ENCODE measurements at places on chromosomes 16 and 17. TPM values are rescaled to one million over a fixed set of nuclear protein-coding genes. Genes with fewer than 3 reads are reported as not detected.

DNA sequence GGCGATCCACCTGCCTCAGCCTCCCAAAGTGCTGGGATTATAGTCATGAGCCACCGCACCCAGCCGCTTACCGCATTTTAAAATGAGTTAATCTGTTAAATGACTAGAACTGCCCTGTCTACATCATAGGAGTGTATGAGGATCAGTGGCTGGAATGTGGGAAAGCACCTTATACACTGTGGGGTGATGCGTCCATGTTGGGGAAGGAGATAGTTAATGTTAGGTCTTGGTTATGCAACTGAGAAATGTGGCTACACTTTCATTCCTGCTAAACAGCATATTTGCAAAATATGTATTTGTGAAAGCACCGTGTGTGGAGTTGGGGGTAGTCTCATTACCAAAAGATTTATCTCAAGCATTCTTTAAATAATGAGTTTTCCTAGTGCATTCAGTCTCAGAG, 107.6 kb downstream of the SPACA3 start:
- no peaks in the 10 kb centered on the region for H3K4me1 ChIP-seq
- no peaks in the 10 kb centered on the region for H3K27me3 ChIP-seq
- H3K36me3 ChIP-seq: no peaks in the 10 kb centered on the region
- no peak for DNase-seq
- no peak overlapping the region for H3K4me3 ChIP-seq

DNA sequence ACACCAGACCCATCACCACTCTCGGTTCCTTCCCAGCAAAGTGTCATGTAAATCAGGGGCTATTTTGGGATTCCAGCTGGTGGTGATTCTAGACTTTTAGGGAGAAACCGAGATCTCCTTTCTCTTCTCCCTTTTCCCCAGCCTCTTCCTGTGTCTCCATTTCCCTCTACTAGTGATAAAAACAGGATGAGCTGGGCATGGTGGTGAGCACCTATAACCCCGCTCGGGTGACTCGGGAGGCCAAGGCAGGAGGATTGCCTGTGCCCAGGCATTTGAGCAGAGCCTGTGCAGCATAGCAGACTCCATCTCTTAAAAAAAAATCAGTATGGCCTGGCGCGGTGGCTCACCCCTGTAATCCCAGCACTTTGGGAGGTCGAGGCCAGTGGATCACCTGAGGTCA, 6.1 kb downstream of the TBX21 start:
- H3K27ac ChIP-seq: no peak overlapping the region
- peaks cover 39% of the 10 kb centered on the region for H3K4me1 ChIP-seq
- 0 out of 2 replicates have a peak overlapping the region, but pooled peaks have one; percentile 1 for H3K4me3 ChIP-seq
- DNase-seq: no peak

KRT12 gene
- not detected for total RNA-seq

ENDOV gene
- 10.7 TPM for total RNA-seq

GRCh38 chr16:10619271-10619849, 39.0 kb upstream of the EMP2 start:
- H3K36me3 ChIP-seq: no peaks in the 10 kb centered on the region
- no peak overlapping the region for H3K4me3 ChIP-seq
- no peak for DNase-seq

- no peak overlapping the region for H3K27ac ChIP-seq
- no peaks in the 10 kb centered on the region for H3K27me3 ChIP-seq
- H3K4me1 ChIP-seq: no peaks in the 10 kb centered on the region
- no peak overlapping the region for H3K4me3 ChIP-seq
- no peaks in the 10 kb centered on the region for H3K36me3 ChIP-seq
These were observed 171.0 kb downstream of the KATNIP start for GRCh38 chr16:27720731-27721530.

DNA sequence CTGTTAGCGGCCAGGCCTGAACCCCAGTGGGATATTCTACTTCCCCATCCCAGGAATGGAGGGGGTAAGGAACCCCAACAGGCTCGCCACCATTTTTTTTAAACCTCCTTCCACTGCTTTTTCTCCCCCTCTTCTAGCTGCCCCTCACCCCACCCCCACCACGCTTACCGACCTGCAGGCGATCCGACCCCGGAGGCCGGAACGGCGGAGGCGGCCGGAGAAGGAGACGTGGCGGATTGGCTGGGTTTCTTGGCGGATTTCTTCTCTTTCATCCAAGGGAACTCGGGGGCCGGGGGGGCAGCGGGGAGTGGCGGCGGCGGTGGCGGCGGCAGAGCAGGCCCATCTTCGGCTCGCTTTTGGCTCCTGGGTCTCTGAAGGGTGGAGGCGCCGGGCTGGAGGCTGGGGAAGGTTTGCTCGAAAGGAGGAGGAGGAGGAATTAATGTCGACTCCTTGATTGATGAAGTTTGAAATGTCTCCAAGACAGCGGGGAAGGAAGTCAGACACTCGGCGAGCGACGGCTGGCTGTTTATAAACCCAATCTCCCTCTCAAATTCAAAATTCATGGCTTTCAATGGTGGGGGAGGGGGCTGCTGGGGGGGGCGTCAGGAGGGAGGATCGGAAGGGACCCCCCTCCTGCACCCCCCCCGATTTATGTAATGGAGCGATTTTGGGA, 424 bp downstream of the HOXB2 start:
- H3K4me1 ChIP-seq: peaks cover 7% of the 10 kb centered on the region
- no peaks in the 10 kb centered on the region for H3K36me3 ChIP-seq
- no peak for DNase-seq
- H3K27me3 ChIP-seq: peaks cover 4% of the 10 kb centered on the region
- peak overlapping the region; percentile 49 for H3K27ac ChIP-seq

DNA sequence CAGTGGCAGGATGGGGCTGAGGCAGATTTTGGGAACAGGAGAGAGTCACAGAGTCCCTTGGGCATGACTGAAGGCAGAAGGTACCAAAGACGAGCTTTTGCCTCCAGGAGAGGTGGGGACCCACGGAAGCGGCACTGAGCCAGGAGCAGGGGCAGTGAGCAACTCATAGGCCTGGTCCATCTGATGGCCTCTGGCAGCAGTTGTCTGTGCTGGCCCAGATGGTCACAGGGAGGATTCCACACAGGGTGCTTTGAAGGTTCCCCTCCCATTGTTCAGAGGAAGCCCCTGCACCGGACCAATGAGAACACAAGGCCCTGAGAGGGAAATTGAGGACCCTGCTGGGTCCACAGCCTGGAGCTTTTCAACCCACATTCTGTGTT, 360.3 kb upstream of the TNRC6C start:
- DNase-seq: no peak
- H3K36me3 ChIP-seq: no peaks in the 10 kb centered on the region
- peaks cover 2% of the 10 kb centered on the region for H3K27me3 ChIP-seq
- H3K4me3 ChIP-seq: no peak overlapping the region

CDRT15L2 gene
- not detected for total RNA-seq
